ENCODE measurements at places on chromosomes 1 and 21. TPM values are rescaled to one million over a fixed set of nuclear protein-coding genes. Genes with fewer than 3 reads are reported as not detected.
A peak's percentile ranks its signal among the peaks of the same experiment; 100 is the strongest.

RAB42 gene
- 0.27 TPM for total RNA-seq

CFHR5 gene
- not detected for total RNA-seq

GRCh38 chr1:10561497-10561896 lies 86.7 kb downstream of the PEX14 start:
- H3K36me3 ChIP-seq = peaks cover 6% of the 10 kb centered on the region
- H3K27ac ChIP-seq = no peak overlapping the region
- H3K4me3 ChIP-seq = no peak overlapping the region
- no peak for DNase-seq
- no peaks in the 10 kb centered on the region for H3K4me1 ChIP-seq

- H3K27ac ChIP-seq = no peak overlapping the region
- no peaks in the 10 kb centered on the region for H3K4me1 ChIP-seq
- no peak overlapping the region for H3K4me3 ChIP-seq
- H3K27me3 ChIP-seq = peaks cover 13% of the 10 kb centered on the region
- no peaks in the 10 kb centered on the region for H3K36me3 ChIP-seq
- no peak for DNase-seq
Observed at GRCh38 chr1:110585481-110585880, 20.7 kb downstream of the KCNA2 start.

DNA sequence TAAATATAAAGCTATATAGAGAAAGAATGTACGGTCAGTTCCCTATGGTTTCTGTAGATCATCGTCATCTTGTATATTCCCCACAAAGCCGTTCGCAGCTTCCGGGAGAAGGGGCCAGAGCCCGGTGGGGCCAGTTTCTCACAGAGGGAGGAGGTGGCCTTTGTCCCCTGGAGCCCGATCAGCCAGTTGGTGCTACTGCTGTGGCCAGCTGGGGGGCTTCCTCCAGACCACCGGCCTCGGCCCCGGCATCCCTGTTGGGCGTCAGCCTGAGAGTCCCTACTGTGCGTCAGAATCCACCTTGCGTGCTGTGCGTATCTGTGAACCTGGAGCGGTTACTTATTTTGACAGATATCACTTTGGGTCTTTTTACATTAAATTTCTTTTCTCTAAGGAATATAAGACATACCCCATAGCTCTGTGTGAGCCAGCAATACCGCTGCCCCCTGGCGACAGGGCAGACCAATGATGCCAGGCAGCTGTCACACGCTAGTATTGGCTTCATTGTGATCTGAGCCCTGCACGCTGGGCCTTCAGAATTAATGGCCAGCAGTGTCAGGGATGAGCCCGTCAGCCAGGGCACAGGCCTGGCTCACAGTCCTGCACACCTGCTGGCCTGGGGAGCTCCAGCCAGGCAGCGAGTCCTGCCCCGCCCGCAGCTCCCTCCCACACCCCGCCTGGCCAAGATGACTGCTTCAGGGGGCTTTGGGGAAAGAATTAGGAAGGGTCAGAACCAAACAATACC lies 145.9 kb downstream of the PGBD5 start:
- H3K27ac ChIP-seq = peak overlapping the region; percentile 8
- H3K36me3 ChIP-seq = peaks cover 17% of the 10 kb centered on the region
- DNase-seq = no peak
- no peak overlapping the region for H3K4me3 ChIP-seq

TRIM17 gene
- total RNA-seq = 1.4 TPM

DNA sequence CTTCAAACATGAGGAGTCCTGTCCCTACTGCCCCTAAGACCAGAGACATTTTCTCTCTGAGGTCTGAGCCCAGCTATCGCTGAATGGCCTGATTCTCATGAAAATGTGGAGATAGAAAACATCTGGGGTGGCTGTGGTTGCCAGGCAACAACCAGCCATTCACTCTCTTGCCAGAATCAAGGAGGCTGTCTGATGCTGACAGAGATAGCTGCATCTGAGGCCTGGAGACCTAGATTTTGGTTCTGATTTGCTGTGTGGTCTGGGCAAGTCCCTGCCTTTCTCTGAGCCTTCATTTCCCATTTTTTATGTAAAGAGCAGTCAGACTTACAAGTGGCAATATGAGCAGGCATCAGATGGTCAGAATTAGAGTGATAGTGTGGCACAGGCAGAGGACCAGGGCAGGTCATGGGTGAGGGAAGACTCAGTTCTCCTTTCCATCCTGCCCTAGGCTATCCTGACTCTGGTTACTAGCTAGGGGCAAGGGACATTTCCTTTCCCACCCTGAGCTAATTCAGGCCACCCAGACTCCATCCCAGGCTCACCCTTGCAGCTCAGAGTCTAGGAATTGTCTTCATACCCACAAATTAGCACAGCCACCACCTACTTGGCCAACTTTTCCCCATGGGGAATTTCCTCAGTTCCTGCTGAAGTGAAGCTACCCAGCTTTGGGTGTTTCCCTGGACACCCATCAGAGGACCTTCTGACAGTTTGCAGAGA lies 20.0 kb upstream of the RNF19B start:
- DNase-seq = peak; percentile 71
- peaks cover 91% of the 10 kb centered on the region for H3K4me1 ChIP-seq
- H3K4me3 ChIP-seq = peak overlapping the region; percentile 43
- peak overlapping the region; percentile 92 for H3K27ac ChIP-seq

Data from activated T-helper 1 cell treated with anti-CD3 and anti-CD28 coated beads, Interleukin-12 subunit alpha, Interleukin-12 subunit beta, Interleukin-2, Interleukin-4 antibody, amounts not matched to agents 30 ng/mL and 10 ng/mL and 1 ng/mL, durations not matched to agents 14 hours and 24 hours and 36 hours (primary cell).